ENCODE measurements at places on chromosomes 5 and 9.

GRCh38 chr5:51378448-51379330 is 4.6 kb upstream of the ISL1 start:
- DNase-seq = no peak

DNA sequence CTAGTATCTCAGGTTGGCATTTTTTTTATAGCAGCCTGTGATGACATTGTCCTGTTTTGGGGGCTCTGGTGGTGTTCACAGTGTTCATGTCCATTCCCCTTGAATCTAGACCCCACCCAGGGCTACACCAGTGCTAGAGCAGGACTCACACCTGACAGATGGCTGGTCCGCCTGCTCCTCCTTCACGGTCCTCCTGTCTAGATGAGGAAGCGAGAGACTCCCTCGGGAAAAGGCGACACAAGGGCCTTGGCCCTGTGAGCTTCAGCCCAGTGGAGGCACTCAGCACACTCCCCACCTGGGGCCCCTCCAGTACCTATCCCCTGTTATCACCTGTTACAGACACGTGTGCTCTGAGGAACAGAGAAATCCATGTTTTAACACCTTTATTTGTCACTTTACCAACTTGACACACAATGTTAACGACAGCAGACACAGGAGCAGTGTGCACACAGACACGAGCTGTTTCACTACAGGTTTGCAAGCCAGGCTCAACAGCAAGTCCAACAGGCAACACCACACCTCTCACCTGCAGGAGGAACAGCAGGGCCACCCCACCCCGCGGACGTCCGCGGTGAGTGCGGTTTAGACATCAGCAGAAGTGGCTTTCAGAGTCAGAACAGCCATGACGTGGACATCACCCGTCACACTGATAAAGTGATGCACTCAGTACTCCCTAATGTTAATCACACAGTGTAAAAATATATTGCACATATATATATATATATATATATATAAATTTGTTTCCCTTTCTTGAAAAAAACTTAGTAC is 33.5 kb downstream of the TPPP start:
- DNase-seq = no peak

- DNase-seq = no peak
These were observed 567.4 kb downstream of the CCDC171 start for GRCh38 chr9:16120231-16120641.

DNA sequence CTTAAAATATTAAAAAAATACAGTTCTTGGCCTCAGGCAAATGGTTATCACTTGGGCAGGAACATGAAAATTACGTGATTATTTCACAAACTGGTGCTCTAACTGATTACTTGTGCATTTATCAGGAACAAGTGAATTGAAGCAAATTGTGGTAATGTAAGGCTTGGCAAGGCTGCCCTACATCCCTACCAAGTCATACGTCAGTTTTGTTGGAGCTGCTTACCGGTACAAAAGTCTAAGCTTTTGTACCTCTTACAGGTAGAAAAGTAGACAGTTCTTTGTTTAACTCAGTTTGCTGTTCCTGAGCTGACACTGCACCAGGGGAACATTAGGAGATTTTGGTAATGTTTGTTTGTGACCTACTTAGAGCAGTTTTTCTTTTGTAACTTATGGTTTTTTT is 2.2 kb downstream of the G3BP1 start:
- no peak for DNase-seq

DNA sequence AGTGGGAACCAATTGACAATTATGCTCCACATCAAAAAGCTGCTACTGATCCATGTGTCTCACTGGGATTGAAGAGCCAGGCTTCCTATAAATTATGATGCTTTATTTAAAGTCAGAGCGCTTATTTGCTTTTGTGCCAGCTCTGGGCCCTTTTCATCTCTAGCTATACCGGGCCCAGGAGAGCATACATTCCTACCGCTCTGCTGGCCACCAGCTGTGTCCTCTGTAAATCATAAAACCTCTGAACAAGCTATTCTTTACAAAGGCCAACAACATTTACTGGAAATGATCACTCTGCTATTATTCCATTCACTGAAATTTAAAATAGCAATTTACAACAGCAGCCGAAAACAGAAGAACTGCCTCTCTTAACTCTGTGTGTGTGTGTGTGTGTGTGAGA is 86.6 kb downstream of the ZNF608 start:
- DNase-seq = no peak

DNA sequence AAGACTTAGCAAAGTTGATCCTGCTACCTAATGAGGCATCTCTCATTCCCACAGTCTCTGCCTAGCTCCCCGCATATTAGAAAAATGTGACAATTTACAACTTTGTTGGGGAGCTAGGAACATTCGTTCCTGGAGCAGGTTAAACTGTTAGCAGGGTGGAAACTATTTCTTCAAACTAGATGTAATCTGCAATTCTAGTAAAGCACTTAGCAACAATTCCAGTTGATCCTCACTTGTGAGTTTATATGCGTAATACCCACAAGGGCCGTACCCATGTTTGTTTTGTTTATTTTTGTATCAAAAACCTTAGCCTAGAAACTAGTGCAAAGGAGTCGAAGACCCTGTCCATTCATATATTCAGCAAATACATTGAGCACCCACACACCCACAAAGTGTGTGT is 175.8 kb upstream of the DMAC1 start:
- DNase-seq = no peak

Measured in COLO829 (cell line).